ENCODE measurements at places on chromosomes 5 and 9.

DNA sequence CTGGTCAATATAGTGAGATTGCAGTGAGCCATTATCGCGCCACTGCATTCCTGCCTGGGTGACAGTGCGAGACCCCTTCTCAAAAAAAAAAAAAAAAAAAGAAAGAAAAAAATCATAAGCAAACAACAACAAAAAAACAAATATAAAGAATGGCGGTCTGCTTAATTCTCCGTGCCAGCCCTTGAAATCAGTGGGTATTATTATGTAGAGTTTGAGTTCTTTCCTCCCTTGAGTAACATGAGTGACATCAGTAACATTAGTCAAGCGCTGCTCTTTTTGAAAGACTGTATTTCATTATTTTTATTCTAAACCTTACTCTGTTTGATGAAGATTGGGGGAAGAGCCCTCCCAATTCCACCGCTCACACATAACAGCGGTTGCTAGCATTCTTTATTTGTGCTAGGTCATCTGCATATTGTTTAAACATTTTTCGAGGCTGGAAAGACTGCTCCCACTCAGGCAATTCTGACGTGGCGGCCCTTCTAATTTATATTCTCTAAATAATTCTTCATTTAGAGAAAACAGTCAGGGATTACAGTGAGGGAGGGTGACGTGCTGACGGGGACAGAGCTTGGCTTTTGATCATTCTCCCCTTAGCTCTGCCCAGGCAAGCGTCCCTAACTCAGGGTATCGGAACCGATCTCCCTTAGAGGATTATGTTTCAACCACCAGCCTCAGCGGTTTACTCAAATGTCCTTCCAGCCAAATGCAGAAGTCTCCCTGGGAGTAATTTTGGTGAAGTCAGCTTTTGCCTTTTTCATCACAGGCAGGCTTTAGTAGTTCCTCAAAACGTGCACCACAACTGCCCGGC, 860 bp upstream of the MARCHF6 start:
- DNase-seq, result no peak

DNA sequence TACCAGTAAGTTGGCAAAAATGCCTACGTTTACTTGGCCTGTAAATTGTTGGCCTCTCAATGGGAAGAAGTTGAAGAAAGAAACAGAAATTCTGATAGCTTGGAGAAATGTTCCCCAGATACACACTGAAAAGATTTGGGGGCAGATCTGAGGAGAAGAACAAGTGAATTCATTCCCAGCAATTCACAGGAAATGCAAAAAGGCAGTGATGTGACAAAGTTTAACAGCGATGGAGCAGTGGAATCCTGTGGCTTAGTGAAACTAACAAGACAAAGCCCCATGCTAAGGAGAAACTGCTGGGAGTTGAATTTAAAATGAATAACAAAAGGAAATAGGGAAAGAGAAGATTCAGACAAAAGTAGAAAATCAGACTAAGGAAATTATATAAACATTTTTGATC, 213.2 kb upstream of the EDIL3 start:
- no peak for DNase-seq

DNA sequence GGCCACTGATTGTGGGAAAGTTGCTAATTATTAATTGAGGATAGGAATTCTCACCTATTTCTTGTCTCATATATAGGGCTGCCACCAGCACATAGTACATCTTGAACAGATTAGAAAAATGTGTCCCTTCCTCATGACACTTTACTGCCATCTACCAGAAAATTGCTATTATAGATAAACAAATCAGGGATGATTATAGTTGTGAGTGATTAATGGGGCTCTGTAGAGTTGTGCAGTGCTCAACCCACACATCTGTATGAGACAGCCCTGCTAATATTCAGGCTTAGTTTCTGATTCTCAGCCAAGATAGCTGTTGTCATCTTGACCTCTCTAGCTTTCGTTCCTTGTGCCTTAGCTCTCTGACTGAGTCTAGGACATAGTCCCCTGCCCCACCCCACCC, 373.3 kb downstream of the TLE4 start:
- no peak for DNase-seq

DNA sequence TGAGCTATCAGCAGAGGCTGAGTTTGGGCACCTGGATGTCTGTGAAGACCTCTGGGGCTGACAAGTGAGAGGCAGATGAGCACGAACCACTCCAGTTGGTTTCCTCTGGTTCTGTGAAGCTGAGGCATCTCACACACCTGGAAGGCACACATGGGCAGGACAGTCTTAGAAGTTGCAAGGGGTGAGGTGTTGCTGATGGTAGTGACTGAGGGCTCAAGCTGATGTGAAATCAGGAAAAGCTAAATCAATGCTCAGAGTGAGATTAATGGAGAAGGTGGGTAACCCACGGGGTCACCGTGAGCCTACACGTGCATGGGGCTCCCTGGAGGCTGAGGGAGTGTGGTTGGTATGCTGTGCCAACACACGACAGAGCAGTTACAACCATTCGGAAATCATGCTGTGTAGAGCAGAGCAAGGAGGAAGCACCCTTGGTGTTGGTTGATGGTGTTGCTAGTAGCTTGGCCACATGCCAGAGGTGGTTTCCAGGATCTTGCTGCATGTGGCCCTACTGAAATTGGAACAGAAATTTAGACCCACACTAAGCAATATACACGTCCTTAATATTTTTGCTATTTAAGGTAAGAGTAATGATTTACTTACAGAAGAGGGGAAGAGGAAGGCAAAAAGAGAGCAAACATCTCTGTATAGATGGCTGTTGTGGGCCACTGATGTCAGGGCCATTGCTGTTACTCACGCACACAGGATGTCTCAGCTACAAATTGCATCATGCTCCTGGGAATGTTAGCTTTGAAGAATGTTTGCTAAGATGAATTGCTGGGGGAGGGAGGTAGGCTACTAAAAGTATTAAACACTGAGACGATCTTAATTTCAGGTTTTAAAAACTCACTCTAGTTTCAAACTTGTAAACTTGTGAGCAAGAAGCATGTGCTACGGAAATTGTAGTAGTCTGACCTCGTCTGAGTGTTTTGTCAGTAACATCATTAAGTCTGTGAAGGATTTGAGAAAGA, 170.5 kb downstream of the ARHGEF28 start:
- no peak for DNase-seq

DNA sequence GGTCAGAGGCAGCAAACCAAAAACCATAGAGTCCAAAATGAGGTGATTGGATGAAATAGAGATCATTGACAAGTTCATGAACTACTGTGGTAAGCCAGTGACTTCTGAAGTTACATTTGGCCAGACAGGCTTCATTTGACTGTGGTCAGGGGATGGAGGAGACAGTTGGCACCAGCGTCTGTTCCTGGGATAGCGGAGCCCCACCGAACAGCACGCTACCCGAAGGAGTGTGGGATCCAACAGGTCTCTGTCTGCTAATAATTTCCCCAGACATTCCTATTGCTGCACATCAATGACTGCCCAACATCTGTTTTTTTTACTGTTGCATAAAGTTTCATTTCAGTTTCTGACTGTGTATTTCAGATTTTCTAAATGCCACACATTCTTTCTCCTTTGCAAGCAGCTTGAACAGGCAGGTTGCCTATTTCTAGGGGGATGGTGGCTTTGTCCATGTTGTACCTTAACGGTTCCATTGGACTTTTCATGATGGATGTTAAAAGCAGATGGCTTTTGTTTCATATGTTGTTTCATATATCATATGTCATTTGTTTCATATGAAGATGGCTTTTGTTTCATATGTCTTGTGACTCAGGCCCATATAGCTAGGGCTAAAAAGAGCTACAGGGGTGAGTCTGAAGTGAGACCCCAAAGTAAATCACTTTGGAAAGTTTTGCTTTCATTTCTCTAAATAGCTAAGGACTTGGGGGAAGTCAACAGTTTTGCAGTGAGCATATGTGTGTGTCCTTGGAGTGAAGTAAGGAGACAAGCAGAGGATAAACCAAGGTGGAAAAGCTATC, 180.8 kb downstream of the GOLPH3 start:
- no peak for DNase-seq

DNA sequence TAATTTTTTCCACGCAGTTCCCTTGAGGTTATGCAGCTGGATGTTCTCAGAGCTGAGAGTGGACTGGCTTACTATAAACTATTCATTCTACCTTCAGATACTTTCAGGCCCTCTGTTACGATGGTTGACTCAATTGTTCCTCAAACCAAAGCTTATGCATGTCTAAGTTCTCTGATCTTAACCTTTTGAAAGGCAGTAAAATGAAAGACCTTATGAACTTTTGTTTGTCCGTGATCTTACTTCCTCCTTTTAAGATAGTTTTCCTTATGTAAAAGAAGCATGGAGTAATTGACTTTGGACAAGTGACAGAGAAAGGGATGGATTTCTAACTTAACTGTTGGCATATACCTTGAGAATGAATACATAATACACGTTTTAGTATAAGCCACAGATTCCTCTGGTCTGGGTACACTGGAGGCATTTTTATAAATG, 575.7 kb downstream of the PDE4D start:
- DNase-seq, result no peak

DNA sequence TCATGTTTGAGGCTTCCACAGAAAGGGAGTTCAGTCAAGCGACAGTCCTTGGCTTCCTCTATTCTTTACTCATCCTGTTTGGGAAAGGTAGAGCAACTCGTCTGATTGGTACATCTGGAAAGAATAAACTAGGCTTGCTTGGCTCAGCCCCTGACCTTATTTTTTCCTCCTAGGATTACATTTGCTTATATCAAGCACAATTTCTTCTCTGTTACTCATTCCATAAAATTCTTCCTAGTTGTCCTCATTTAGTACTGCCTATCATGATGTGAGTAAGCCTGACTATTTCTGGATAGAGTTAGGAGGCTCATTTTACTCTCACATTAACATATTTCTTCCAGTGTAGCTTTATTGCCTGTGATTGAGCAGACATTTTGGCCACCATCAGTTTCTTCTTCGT, 10.9 kb upstream of the CARNMT1 start:
- no peak for DNase-seq

DNA sequence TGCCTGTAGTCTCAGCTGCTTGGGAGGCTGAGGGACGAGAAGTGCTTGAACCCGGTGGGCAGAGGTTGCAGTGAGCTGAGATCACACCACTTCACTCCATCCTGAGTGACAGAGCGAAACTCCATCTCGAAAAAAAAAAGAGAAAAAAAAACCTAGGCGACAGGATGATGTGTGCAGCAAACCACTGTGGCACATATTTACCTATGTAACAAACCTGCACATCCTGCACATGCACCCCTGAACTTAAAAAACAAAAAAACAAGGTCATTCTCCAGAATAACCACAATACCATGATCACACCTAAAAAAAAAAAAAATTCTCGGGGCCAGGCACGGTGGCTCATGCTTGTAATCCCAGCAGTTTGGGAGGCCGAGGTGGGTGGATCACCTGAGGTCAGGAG, 7.5 kb upstream of the DOLPP1 start:
- no peak for DNase-seq

DNA sequence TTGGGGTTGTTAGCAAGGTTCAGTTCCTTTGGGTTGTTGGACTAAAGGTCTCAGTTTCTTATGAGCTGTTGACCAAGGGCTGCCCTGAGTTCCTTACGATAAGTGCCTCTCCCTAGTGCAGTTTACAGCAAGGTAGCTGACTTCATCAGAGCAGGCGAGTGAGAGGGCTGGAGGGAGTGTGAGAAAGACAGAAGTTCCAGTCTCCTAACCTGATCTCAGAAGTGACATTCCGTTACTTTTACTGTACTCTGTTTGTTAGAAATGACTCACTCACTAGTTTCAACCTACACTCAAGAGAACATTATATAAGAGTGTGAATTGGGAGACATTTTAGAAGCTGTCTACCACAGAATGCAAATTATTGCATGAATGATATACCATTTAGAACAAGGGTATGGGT, 21.2 kb upstream of the IL31RA start:
- no peak for DNase-seq

DNA sequence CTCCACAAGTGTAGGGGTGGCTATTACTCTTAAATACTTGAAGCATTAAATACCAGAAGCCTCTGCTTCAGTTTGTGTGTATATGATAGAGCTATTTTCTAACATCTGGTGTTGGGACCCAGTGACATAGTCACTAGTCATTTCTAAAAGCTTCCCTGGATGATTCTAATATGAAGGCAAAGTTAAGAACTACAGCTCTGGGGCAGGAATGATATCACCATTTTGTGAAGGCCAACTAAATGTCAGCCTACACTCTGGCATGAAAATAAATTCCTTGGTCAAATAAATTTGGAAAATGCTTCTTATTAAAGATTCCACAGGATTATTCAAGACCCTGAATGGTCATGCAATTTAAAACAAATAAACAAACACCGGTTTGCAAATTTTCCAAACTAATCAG, 197.7 kb downstream of the PLK2 start:
- no peak for DNase-seq

GRCh38 chr5:78647351-78647818, 1.2 kb downstream of the LHFPL2 start:
- no peak for DNase-seq

All from stimulated activated CD4-positive, alpha-beta T cell treated with anti-CD3 and anti-CD28 coated beads, Interleukin-1b, Interleukin-23, amount 100 ng/mL, for 1 hour (primary cell).